ENCODE measurements at places on chromosomes 3 and 15. TPM values are rescaled to one million over a fixed set of nuclear protein-coding genes. Genes with fewer than 3 reads are reported as not detected.

The UROC1 gene
- not detected for total RNA-seq

The CALML4 gene
- total RNA-seq, result 12.7 TPM

The WDR93 gene
- total RNA-seq, result 0.66 TPM

The PIK3CA gene
- 11.7 TPM for total RNA-seq

The GLT8D1 gene
- 43.8 TPM for total RNA-seq

The ANKUB1 gene
- not detected for total RNA-seq

The SCAANT1 gene
- total RNA-seq, result not detected

The GOLGA8O gene
- not detected for total RNA-seq

The ITGA11 gene
- 0.99 TPM for total RNA-seq

The ACTC1 gene
- 2.1 TPM for total RNA-seq

The CLK3 gene
- total RNA-seq, result 48.0 TPM

The SLC33A1 gene
- total RNA-seq, result 40.0 TPM

The PLCH1 gene
- total RNA-seq, result 3.0 TPM

The TMCC1 gene
- 10.1 TPM for total RNA-seq

The GOLGA8K gene
- not detected for total RNA-seq

The CAND2 gene
- total RNA-seq, result 3.6 TPM

The IL17RC gene
- 40.7 TPM for total RNA-seq

The GOLGA6D gene
- not detected for total RNA-seq

The LRRIQ4 gene
- not detected for total RNA-seq

The NEK10 gene
- 0.78 TPM for total RNA-seq

Data from body of pancreas (tissue), 4 donors.